ENCODE measurements at places on chromosomes 5 and 9. TPM values are rescaled to one million over a fixed set of nuclear protein-coding genes. Genes with fewer than 3 reads are reported as not detected.
A peak's percentile ranks its signal among the peaks of the same experiment; 100 is the strongest.

GRCh38 chr5:2206293-2207108 is 323.8 kb upstream of the IRX4 start:
- no peaks in the 10 kb centered on the region for H3K36me3 ChIP-seq
- no peak overlapping the region for H3K4me3 ChIP-seq
- H3K27ac ChIP-seq = no peak overlapping the region
- no peak for DNase-seq
- H3K27me3 ChIP-seq = peaks cover 8% of the 10 kb centered on the region

DNA sequence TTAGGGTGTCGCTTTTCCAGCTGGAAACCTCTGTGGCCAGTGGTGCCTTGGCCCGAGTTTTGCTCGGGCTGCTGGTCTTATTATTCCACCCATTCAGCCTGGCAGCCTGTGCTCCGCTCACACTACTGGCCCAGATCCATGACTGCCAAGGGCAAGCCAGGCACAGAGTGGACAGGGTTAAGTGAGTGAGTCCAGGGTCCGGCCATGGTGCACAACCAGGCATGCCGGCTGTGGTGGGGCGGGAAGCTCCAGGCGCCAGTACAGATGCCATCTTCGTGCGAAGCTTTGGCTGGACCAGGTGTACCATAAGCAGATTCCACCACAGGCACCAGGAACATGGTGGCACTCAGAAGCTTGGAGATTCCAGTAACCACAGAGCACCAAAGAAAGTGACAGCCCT is 580.2 kb upstream of the FAM174A start:
- no peaks in the 10 kb centered on the region for H3K4me1 ChIP-seq
- H3K27me3 ChIP-seq = no peaks in the 10 kb centered on the region
- no peaks in the 10 kb centered on the region for H3K36me3 ChIP-seq
- DNase-seq = no peak

DNA sequence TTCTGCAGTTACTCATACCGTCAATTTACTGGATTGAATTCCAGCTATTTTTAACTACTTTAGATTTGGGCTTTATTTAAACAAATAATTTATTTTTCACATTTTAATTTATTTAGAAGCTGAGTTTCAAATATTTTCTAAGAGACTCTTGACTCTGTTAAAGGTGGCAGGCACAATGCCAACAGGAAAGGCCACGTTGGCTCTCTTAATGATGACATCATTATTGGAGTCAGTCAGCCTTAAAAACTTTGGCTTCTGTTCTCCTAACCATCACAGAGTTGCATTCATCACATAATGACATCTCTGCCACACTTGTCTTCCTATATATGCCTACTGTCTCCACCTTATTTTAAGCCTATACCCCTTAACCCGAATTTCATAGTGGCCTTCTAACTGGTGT is 172.3 kb upstream of the PLPPR1 start:
- no peak overlapping the region for H3K4me3 ChIP-seq
- H3K36me3 ChIP-seq = no peaks in the 10 kb centered on the region
- H3K4me1 ChIP-seq = no peaks in the 10 kb centered on the region
- H3K27me3 ChIP-seq = no peaks in the 10 kb centered on the region

GRCh38 chr5:149680810-149681221 is 49.3 kb upstream of the PPARGC1B start:
- H3K4me1 ChIP-seq = peaks cover 55% of the 10 kb centered on the region
- H3K27ac ChIP-seq = peak overlapping the region; percentile 80
- H3K4me3 ChIP-seq = peak overlapping the region; percentile 28
- H3K36me3 ChIP-seq = no peaks in the 10 kb centered on the region
- H3K27me3 ChIP-seq = no peaks in the 10 kb centered on the region
- peak; percentile 46 for DNase-seq

GRCh38 chr5:124772457-124773200 is 26.2 kb upstream of the ZNF608 start:
- no peaks in the 10 kb centered on the region for H3K36me3 ChIP-seq
- H3K27me3 ChIP-seq = no peaks in the 10 kb centered on the region
- DNase-seq = no peak
- H3K4me1 ChIP-seq = peaks cover 3% of the 10 kb centered on the region

DNA sequence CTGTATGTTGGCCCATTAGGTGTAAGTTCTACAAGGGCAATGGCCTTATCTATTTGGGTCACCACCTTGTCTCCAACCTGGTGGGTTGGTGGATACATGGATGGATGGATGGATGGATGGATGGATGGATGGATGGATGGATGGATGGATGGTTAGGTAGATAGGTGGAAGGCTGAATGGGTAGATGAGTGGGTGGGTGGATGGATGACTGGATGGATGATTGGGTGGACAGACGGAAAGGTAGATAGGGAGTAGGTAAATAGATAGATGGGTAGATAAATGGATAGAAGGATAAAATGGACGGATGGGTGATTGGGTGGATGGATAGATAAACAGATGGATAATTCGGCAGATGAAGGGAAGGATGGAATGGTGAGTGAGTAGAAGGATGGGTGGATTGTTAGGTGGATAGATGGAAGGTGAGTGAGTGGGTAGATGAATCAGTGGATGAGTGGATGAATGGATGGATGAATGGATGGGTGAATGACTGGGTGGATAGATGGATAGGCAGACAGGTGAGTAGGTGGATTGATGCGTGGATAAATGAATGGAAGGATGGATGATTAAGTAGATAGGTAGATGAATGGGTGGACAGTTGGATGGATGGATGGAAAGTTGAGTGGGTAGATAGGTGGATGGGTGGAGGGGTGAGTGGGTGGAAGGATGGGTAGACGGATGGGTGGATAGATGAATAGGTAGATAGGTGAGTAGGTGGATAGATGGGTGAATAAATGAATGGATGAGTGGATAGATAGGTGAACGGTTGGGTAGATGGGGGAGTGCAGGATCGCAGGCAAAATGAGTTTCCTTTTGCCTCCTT is 83.1 kb upstream of the FBXW11 start:
- no peak for DNase-seq
- no peak overlapping the region for H3K4me3 ChIP-seq
- H3K27ac ChIP-seq = no peak overlapping the region
- H3K36me3 ChIP-seq = peaks cover 55% of the 10 kb centered on the region

DNA sequence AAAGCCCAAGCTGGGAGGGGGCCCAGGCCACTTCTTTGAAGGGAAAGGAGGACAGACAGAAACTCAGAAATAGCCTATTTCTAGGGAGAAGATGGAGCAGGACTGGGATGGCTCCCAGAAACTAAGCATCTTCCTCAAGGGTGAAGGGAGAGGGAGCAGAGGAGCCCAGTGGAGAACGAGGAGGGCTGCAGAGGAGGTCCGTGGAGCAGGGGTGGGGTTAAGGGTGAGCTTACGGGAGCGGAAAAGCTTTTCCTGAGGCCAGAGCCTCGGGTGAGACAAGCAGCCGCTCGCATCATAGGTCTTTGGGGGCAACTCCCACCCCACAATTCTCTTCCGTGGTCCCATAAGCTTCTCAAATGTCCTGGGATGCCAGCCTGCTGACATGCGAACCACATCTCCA is 127.1 kb upstream of the PHYKPL start:
- peaks cover 6% of the 10 kb centered on the region for H3K27me3 ChIP-seq
- H3K4me1 ChIP-seq = peaks cover 3% of the 10 kb centered on the region
- H3K36me3 ChIP-seq = no peaks in the 10 kb centered on the region
- no peak for DNase-seq

DNA sequence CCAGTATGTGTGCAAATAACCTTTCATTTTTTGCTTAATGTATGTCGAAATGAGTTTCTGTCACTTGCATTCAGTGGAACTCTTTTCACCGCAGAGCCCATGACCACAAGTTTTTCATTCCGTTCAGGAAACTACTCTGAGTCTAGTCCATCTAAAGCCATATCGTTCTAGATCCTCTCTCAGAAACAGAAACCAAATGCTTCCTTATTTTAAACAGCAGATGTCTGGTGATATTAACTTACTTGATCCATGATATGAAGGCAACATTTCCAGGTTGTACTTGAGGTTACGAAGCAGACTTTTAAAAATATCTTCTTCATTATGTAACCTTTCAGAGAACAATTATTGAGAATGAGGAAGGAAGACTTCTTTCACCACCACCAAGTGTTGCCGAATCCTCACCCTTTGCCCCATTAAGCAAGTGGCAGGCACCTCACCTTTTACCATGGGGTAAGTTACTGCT is 72.4 kb upstream of the GNAQ start:
- H3K27ac ChIP-seq = no peak overlapping the region
- DNase-seq = no peak
- H3K36me3 ChIP-seq = no peaks in the 10 kb centered on the region
- H3K4me1 ChIP-seq = peaks cover 19% of the 10 kb centered on the region
- no peak overlapping the region for H3K4me3 ChIP-seq

- DNase-seq = peak; percentile 51
- no peak overlapping the region for H3K27ac ChIP-seq
- H3K4me3 ChIP-seq = no peak overlapping the region
- no peaks in the 10 kb centered on the region for H3K36me3 ChIP-seq
Observed at GRCh38 chr9:93962561-93963440, 7.6 kb upstream of the BARX1 start.

- no peak for DNase-seq
- H3K36me3 ChIP-seq = no peaks in the 10 kb centered on the region
- H3K27ac ChIP-seq = no peak overlapping the region
- no peaks in the 10 kb centered on the region for H3K4me1 ChIP-seq
Observed at GRCh38 chr5:74156728-74157383, 483.7 kb downstream of the ENC1 start.

GRCh38 chr5:135437796-135438560 is 9.2 kb downstream of the DCANP1 start:
- H3K4me1 ChIP-seq = peaks cover 21% of the 10 kb centered on the region
- H3K27me3 ChIP-seq = peaks cover 14% of the 10 kb centered on the region
- H3K36me3 ChIP-seq = no peaks in the 10 kb centered on the region
- no peak for DNase-seq
- no peak overlapping the region for H3K4me3 ChIP-seq
- no peak overlapping the region for H3K27ac ChIP-seq

DNA sequence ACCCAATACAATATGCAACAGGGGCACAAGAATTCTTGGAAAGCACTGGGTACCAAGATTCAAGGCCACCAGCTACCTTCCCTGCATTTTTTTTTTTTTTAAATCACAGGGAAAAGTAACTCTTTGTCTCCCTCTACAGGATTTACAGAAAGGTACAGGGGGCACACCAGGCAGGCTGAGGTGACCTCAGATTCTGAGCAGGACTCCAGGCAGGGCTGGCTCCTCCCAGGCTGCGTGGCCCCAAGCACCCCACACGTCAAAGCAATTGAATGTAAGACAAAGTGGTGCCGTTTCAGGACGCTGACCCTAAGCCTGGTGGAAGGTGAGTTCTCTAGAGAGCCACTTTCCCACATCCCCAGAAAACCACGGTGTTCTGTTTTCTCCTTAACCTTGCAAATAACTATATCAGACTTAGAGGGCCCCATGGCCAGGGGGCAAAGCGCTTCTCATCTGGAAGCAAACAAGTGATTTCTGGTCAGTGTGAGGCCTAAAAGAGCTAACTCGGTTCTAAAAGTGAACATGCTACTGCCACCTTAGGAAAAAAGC is 222.6 kb downstream of the ROR2 start:
- DNase-seq = no peak
- H3K27me3 ChIP-seq = no peaks in the 10 kb centered on the region
- no peak overlapping the region for H3K4me3 ChIP-seq
- H3K4me1 ChIP-seq = no peaks in the 10 kb centered on the region

DNA sequence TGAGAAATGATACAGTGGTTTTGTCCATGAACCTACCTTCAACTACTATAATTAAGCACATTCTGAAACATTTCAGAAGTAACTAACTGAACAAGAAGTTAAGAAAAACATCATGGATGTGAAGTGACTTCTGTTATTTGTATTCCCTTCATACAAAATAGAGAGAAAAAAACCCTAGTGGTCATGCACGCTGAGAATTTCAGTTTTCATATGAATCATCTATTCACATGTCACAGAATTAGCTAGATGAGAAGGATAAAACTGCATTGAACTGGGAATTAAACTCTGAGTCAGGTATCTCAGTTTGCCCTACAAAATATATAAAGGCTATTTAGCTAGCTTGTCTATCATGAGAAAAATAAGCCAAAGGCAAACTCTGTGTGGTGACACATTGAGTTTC is 451.8 kb upstream of the FTMT start:
- no peak overlapping the region for H3K4me3 ChIP-seq
- no peak overlapping the region for H3K27ac ChIP-seq
- no peaks in the 10 kb centered on the region for H3K36me3 ChIP-seq
- H3K27me3 ChIP-seq = no peaks in the 10 kb centered on the region
- no peaks in the 10 kb centered on the region for H3K4me1 ChIP-seq
- no peak for DNase-seq

DNA sequence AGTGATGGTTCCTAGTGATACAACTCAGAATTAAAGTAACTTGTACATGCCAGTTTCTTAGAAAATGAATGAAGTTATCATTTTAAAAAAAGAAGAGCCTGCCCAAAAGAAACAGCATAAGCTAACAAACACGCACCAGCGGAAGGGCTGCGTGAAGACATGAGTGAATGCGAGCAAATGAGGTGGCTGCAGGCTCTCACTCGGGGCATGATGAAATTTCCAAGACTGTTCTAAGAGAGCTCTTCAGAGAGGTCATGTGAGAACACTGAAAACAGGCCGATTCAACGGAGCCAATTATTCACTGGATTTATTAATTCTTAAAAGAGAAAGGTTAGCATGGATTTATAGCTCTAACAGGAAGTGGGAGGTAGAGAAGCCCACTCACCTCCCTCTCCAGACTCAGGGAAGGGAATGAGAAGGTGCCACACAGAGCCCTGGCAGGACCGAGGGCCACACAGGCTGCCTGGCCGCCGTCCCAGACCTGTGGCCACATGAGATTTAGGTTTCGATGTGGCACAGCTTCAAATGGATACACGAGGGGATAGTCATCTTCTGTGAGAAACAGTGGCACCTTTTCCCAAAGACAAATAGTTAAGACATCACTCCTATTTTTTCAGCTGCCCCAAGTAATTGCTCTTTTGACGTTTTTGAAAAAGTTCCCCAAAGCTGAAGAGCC is 55.5 kb downstream of the HABP4 start:
- H3K4me1 ChIP-seq = no peaks in the 10 kb centered on the region
- no peak for DNase-seq
- H3K4me3 ChIP-seq = no peak overlapping the region

DNA sequence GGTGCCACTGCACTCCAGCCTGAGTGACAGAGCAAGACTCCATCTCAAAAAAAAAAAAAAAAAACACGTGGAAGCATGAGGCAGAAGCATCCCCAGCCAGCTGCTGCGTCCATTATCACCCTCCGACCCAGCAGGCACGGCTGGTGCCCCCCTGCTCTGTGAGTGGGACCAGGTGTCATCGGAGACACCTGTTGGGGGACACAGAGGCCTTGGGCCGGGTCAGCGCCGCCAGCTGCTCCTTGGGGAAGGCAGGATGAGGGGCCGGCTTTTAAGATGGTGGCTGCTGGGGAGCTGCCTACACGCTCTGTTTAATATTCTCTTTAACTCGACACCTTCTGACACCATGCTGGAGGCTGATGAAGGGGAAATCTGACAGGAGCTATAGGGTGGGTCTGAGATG is 80.2 kb upstream of the RUFY1 start:
- no peaks in the 10 kb centered on the region for H3K36me3 ChIP-seq
- no peak overlapping the region for H3K4me3 ChIP-seq
- H3K27me3 ChIP-seq = peaks cover 2% of the 10 kb centered on the region
- no peak overlapping the region for H3K27ac ChIP-seq
- no peak for DNase-seq

- no peak within 1 kb of the TSS for H3K27ac ChIP-seq
- H3K4me3 ChIP-seq = peak within 1 kb of the TSS; percentile 78
- no peaks in the 10 kb centered on the region for H3K36me3 ChIP-seq
- peak; percentile 68 for DNase-seq
- peaks cover 28% of the 10 kb centered on the region for H3K4me1 ChIP-seq
Observed at GRCh38 chr9:107489687-107490605, at the start of gene KLF4. Gene KLF4, minus strand, starts transcription at chr9:107489769. Its CDS starts 597 bp downstream, at chr9:107489172.

GRCh38 chr5:123709422-123709821 is 197.4 kb downstream of the CSNK1G3 start:
- H3K4me1 ChIP-seq = no peaks in the 10 kb centered on the region
- no peak overlapping the region for H3K4me3 ChIP-seq

Gene STARD4
- 32.2 TPM for total RNA-seq

Gene PSD2
- total RNA-seq = not detected

Gene EPB41L4B
- 5.3 TPM for total RNA-seq

Gene CEL
- 0.64 TPM for total RNA-seq

Gene RANBP3L
- 0.13 TPM for total RNA-seq

Gene LRRTM2
- total RNA-seq = 0.07 TPM

Gene CATSPER3
- 0.98 TPM for total RNA-seq
